ENCODE measurements at places on chromosomes 16 and 17.

DNA sequence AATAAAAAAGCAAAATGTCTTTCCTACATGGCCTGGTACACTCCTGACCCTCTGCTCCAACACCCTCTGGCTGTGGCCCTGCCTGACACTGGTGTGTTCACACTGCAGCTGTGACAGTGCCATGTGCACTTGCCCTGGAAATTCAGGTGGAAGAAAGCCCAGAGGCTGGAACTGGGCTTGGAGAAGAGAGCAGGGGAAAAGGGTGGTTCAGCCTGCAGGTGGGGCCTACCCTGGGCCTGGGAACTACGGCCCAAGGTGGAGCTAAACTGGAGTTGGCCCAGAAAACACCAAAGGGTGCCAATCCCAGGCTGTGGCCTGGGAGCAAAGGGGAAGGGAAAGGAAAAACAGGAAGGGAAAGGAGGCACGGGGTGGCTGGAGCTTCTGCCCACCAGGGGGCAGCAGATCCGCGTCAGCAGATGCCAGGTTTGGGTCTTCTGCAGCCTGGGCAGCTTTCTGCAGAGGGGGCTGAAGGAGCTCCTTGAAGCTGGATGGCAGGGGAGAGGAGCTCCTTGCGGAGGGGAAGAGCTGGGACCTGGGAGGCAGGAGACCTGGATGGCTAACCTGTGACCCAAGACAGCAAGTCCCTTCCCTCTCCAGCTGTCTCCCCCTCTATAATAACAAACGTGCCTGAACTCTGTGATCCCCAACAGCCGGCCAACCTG is 15.4 kb upstream of the CTCF start:
- peak; percentile 67 for DNase-seq

- DNase-seq, result no peak
Measured at GRCh38 chr16:85503679-85504231, 109.4 kb upstream of the GSE1 start.

DNA sequence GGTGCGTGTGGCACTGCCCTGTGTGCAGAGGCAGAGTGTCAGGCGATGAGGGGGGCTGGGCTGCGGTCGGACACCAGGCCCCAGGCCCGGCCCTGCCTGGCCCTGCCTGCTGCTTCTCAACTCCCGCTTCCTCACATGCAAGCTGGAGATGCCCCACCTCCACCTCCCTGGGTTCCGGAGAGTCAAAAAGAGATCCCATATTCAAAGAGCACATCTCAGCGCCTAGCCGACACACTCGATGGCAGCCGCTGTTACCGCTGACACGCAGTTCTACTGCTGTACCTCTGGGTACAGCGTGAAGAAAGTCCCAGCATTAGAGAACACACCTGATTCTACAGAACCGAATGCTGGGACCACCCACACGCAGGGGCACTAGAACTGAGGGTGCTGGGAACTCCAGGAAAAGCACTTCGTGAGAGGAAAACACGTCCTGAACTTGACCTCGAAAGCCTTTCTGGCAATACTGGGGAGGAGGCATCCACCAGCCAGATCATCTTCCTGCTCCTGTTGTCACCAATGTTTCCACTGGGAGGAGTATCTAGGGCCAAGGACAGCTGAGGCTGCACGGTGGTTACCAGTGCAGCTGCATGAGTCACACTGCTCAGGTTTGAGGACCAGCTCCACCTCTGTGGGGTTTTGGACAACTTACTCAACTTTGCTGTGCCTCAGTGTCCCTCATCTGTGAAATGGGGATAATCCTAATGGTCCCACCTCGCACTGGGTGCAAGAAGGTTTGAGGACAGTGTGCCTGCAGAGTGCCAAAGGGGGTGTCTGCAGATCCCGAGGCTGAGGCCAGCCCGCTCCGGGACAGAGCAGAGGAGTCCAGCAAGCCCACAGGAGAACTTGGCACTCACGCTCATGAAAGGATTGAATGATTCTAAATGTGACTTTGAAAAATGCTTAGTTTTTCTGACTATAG is 100.4 kb upstream of the DNAH17 start:
- no peak for DNase-seq

DNA sequence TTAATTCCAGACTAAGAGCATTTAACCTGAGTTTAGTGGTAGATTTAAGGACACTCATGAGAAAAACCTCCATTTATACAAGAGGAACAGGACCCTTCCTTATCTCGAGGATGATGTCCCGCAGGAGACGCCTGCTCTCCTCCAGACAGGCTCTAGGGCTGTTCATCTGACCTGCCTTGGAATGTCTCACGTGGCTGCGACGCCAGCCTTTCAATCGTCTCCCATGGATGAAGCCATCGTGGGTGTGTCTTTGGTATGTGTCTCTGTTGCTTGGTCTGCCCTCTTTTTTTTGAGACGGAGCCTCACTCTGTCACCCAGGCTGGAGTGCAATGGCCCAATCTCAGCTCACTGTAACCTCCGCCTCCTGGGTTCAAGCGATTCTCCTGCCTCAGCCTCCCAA is 16.5 kb downstream of the CHMP6 start:
- no peak for DNase-seq

- DNase-seq, result no peak
Measured at GRCh38 chr17:42704837-42705494, 22.6 kb downstream of the CNTNAP1 start.

DNA sequence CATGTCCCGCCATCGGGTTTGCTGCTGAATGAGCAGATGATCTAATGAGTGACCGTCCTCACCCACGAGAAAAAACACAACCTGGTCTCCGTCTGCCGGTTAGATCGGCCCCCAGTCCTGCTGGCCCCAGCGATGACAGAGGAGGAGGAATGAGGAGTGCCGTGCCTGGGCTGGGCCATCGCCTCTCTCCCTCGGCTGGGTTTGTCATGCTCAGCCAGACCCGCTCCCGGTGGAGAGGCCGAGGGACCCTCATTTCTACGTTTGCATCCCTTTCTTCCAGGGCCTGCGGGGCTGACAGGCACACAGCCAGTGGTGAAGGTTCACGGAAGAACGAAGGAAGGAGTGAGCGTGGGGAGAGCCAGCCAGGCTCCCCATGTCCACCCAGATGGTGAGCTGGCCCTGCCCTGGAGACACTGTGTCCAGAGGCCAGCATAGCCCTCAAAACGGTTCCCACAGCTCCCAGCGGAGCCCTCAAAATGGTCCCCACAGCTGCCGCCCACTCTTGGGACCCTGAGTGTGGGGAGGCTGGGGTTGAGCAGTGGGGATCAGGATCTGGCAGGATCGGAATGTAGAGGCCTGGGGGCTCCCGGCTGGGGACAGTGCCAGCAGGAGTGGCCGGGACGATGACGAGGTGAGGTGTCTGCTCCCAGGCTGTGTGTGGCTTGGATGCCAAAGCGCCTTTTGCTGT is 23.9 kb downstream of the CBFA2T3 start:
- DNase-seq, result no peak

GRCh38 chr16:970766-971581 is at the start of gene LMF1:
TSS of gene LMF1 (minus strand) at chr16:970984. CDS start at chr16:970980, 4 bp downstream.
- DNase-seq, result peak; percentile 93

- DNase-seq, result peak; percentile 32
Measured at GRCh38 chr16:21523411-21524067, 75.8 kb upstream of the METTL9 start.

GRCh38 chr17:18267366-18267765 is 6.9 kb downstream of the MIEF2 start:
- no peak for DNase-seq

- DNase-seq, result peak; percentile 15
Measured at GRCh38 chr16:85350973-85351372, 238.7 kb upstream of the CIBAR2 start.

DNA sequence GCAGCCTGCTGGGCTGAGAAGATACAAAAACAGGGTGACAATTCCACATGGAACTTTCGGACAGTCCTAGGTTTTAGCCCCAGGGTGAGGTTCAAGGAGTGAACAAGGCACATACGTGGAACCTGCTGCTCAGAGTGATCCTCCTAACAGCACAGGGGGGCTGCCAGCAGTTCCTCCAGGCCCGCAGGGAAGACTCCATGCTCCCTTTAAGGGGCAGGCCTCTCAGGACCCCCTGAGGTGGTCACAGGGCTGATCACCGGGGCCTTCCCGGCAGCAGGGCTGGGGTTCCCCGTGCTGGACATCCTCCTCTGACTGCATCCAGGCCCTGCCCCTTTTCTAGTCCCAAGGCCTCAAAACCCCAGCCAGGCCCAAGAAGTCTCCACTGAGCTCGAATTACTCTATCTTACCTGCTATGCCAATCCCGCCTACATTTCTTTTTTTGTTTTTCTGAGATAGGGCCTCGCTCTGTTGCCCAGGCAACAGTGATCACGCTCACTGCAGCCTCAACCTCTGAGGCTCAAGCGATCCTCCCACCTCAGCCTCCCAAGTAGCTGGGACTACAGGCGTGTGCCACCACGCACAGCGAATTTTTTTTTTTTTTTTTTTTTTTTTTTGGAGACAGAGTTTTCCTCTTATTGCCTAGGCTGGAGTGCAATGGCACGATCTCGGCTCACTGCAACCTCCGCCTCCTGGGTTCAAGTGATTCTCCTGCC is 10.4 kb downstream of the CANT1 start:
- DNase-seq, result no peak

DNA sequence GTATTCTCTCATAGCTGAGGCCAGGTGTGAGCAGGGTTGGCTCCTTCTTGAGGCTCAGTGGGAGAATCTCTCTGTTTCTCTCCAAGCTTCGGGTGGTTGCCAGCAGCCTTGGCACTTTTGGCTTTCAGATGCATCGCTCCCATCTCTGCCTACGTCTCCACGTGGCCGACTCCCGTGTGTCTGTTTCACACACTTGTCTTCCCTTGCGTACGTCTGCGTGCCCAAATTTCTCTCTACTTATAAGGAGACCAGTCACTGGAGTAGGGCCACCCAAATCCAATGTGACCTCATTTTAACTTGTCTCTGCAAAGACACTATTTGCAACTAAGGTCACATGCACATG is 14.7 kb downstream of the OSBPL7 start:
- no peak for DNase-seq

GRCh38 chr16:61014869-61015268 is 1021.4 kb downstream of the CDH8 start:
- no peak for DNase-seq

GRCh38 chr16:60203525-60204124 is 1469.5 kb upstream of the GOT2 start:
- DNase-seq, result no peak

GRCh38 chr16:66619534-66620428 is 15.3 kb downstream of the CMTM3 start:
- no peak for DNase-seq

- DNase-seq, result no peak
Measured at GRCh38 chr16:50269769-50270509, 3.6 kb downstream of the ADCY7 start.

- no peak for DNase-seq
Measured at GRCh38 chr17:50129728-50130558, at the start of gene SAMD14. TSS of gene SAMD14 (minus strand) at chr17:50130160. CDS start at chr17:50124959, 5,201 bp downstream.

GRCh38 chr17:34761646-34762045 is 182.3 kb downstream of the TMEM132E start:
- DNase-seq, result no peak

DNA sequence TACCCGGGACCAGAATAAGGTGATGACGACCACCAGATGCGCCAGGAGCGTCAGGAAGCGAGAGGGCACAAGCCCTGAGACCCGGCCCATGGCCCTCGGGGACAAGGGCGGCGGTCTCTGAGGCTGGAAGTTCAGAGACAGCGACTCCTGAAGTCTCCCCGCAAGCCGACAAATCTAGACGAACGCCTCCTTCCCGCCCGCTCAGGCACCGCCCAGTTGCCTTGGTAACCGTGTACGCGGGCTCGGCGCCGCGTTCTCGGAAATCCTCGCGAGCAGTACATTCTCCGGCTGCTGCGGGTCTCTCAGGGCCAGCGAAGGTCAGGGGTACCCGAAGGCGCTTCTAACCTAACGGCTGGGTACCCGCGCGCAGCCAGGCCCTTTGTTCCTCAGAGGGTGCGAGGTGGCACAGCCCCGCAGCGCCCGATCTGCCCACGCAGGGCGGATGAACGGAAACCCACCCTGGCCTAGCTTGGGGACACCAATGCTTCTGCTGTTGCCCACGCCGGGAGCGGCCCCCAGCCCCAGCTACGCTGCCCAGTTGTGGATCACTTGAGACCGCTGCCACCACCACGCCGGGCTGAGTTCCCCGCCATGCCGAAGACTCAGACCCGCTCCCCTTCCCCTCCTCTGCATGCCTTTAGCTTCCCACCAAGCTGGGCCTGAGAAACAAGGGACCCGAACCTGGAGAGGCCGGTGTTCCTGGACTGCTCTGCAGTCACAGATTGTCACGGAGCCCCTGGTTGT is at the start of gene TMEM107:
TMEM107 (minus strand) TSS at position 184 of the 744 bp plus-strand sequence; CDS start at position 90, 94 bp downstream.
- peak; percentile 48 for DNase-seq

- DNase-seq, result no peak
Measured at GRCh38 chr17:5282642-5283217, 646 bp downstream of the RABEP1 start.

DNA sequence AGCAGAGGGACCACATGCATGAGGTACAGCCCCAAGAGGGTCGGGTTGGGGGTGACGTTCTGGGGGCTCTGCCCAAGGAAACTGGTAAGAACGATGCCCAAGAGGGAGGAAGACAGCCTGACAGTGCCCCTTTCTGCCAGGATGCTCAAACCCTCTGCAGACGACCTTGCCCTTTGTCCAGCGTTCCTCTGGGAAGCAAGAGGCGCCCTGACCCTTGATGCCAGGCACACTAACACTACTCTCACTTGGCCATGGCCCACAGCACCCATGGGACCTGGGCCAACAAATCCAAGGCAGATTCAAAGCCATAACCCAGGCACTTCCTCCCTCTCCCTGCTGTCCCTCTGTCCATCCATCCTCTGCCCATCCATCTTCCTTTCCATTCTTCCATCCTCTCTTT is 20.4 kb downstream of the TK2 start:
- no peak for DNase-seq

All from nucleus accumbens (tissue), 56 donors.